Natural killer cell treated with Interleukin-12 subunit alpha and Interleukin-12 subunit beta and Interleukin-15 and Interleukin-18, amount 100 ng/mL, for 72 hours (primary cell): ENCODE measurements at places on chromosomes 7 and 10. TPM values are rescaled to one million over a fixed set of nuclear protein-coding genes. Genes with fewer than 3 reads are reported as not detected.

CDNF gene
- 1.0 TPM for total RNA-seq

FBXL13 gene
- total RNA-seq, result 0.43 TPM

ASZ1 gene
- not detected for total RNA-seq

VWDE gene
- total RNA-seq, result not detected

RGR gene
- total RNA-seq, result not detected

GJD4 gene
- total RNA-seq, result not detected

PKD2L1 gene
- total RNA-seq, result not detected

INSYN2A gene
- total RNA-seq, result not detected

LCOR gene
- total RNA-seq, result 58.7 TPM

CNPY4 gene
- total RNA-seq, result 17.5 TPM

ANKIB1 gene
- 66.8 TPM for total RNA-seq

ST8SIA6 gene
- total RNA-seq, result 1.5 TPM

LAMB1 gene
- not detected for total RNA-seq

WDR11 gene
- 72.5 TPM for total RNA-seq

CPA1 gene
- not detected for total RNA-seq

LHFPL3 gene
- total RNA-seq, result not detected

CPA2 gene
- total RNA-seq, result not detected

PAX4 gene
- total RNA-seq, result not detected

FIGNL1 gene
- total RNA-seq, result 41.1 TPM

LSM5 gene
- total RNA-seq, result 48.6 TPM

VPS50 gene
- 19.2 TPM for total RNA-seq

RET gene
- total RNA-seq, result not detected

UBTD1 gene
- total RNA-seq, result 5.6 TPM

HOXA10 gene
- total RNA-seq, result 0.88 TPM

ADAM22 gene
- total RNA-seq, result 0.29 TPM

SAMD9L gene
- 45.6 TPM for total RNA-seq

ACSL5 gene
- 85.4 TPM for total RNA-seq

MPP7 gene
- 1.7 TPM for total RNA-seq

ADCY1 gene
- total RNA-seq, result 0.10 TPM

NOS3 gene
- total RNA-seq, result 8.0 TPM

ITGA8 gene
- total RNA-seq, result not detected

TAS2R3 gene
- total RNA-seq, result 0.78 TPM

GTF2IRD2 gene
- 13.0 TPM for total RNA-seq

ALOX5 gene
- total RNA-seq, result 7.5 TPM

IFIT2 gene
- 1.5 TPM for total RNA-seq

PROSER2 gene
- 1.2 TPM for total RNA-seq

TBX20 gene
- not detected for total RNA-seq

IFIT1B gene
- total RNA-seq, result not detected

C10orf53 gene
- not detected for total RNA-seq

WAPL gene
- 59.9 TPM for total RNA-seq

SLC16A9 gene
- total RNA-seq, result 0.24 TPM

SGCE gene
- 2.2 TPM for total RNA-seq

MEOX2 gene
- total RNA-seq, result not detected

CAV2 gene
- not detected for total RNA-seq

APBB1IP gene
- 42.2 TPM for total RNA-seq

ZNF487 gene
- 5.7 TPM for total RNA-seq

CASP2 gene
- total RNA-seq, result 67.8 TPM

CALML5 gene
- not detected for total RNA-seq

PSMA2 gene
- total RNA-seq, result 177 TPM

EPHA1 gene
- not detected for total RNA-seq

CALN1 gene
- not detected for total RNA-seq

CC2D2B gene
- 1.2 TPM for total RNA-seq
